Activated CD4-positive, CD25-positive, alpha-beta regulatory T cell treated with anti-CD3 and anti-CD28 coated beads, Interleukin-2, amount 50 U/mL, for 24 hours (primary cell): ENCODE measurements at places on chromosomes 2 and 18.

DNA sequence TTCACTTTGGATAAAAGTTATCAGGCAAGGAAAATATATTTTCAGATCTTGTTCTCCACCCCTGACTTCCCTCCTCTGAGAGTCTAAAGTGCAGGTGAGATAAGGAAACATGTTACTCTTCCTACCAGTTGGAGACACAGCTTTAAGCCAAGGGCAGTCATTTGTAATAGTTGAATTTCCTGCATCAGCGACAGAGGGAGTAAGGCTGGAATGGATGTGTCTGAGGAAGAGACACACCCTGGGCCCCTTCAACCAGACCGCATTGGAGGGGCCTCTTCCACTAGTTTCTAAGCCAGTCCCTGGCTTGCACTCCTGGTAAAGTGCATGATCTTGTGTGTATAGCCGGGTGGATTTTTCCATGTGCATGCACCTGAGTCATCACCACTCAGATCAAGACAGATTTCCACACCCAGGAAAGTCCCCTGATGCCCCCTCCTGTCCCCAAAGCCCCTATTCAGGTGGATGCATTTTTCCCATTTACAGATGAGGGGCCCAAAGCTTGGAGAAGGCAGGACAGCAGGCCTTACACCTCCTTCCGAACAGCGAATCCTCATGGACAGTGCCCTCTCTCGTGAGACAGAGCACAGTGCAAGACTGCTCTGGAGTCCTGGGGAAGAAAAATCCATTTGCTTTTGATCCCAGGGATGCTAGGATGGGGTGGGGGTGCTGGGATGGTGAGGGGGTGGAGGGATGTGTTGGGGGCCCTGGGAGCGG, 66.7 kb upstream of the SH3RF3 start:
- ATAC-seq: no peak

DNA sequence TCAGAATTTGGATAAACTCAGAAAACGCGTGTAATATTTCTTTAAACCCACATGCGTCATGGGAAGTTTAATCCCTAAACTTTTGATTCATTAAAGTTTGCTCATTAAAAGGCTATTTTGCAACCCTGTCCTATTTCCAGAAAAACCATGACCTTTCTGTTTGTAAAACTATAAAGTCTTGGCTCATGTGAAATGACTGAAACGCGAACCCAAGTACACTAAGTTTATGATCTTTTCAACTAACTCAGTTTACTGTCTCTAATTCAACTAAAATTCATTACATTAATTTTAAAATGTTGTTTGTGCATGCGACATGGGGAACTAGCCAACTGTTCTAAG, 3.9 kb upstream of the RPL31 start:
- no peak for ATAC-seq

GRCh38 chr2:219995991-219996765, 368.7 kb downstream of the SLC4A3 start:
- ATAC-seq: no peak

- no peak for ATAC-seq
Measured at GRCh38 chr2:43832457-43832856, 6.2 kb downstream of the ABCG5 start.

DNA sequence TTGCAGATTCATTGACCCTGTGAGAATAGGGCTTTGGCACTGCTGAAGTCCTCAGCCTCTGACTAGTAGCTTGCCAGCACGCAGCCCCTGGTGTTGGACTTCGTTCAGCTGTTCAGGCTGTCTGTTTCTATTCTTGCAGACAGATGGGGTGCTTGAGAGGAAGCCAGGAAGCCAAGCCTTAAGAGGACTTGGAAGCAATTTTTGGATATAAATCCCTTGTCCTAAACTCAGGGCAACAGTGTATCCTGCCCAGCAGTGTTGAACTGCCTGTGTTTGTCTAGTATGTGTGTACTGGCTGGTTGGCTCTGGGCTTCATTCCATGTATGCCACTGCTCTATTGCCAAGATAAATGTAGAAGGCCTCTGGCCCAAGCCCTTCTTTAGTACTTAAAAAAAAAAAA, 108.6 kb downstream of the COMMD1 start:
- ATAC-seq: no peak

- no peak for ATAC-seq
Measured at GRCh38 chr2:168114619-168115018, 132.8 kb downstream of the STK39 start.

GRCh38 chr18:54360406-54360805, 2.7 kb downstream of the C18orf54 start:
- no peak for ATAC-seq

DNA sequence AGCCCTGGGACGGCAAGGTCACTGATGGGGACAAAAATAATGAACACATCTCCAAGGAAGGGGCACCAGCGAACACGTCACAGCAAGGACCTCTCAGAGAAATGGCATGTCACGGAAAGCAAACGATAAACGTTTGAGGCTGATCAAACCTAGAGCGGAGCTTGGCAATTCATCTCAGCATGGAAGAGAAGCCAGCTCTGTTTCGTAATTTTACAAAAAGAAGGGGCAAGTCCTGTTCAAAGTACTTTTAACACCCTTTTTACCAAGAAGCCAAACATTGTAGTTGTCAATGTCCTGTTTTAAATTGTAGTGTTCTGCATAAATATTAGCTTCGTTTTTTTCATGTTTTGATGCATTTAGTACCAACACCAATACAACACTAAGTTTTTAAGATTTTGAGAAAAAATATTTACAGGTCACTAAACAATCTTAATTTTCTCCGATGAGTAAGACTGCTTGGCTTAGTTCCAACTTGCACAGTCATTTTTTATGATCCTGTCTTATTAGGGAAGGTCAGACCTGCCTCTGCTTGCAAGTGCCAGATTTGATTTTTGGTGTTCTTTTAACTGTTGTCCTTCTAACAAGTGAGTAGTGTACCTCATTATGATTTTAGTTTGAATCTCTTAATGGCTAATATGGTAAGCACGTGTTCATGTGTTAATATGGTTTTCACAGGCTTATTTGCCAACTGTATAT, 818.5 kb upstream of the SALL3 start:
- no peak for ATAC-seq

GRCh38 chr2:47119001-47119400, 36.1 kb downstream of the STPG4 start:
- ATAC-seq: no peak

GRCh38 chr2:63639344-63639743, 50.6 kb downstream of the MDH1 start:
- ATAC-seq: no peak

DNA sequence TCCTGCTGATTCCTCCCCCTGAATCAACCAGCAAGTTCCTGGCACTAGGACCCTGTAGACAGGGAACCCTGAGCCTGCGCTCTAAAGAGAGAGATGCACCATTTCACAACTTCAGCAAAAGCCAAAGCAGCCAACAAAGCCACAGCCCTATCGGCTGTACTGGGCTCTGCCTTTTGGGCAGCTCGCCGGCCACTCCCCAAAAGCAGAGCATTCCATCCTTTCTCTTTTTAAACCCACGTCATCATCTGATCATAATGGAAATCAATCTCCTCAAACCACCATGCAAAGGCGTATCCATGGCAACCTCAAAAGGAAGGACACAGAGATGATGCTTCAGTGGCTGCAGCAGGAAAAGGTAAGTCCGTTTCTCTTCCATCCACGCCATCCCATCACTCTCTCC, 5.3 kb upstream of the DCTN1 start:
- no peak for ATAC-seq

DNA sequence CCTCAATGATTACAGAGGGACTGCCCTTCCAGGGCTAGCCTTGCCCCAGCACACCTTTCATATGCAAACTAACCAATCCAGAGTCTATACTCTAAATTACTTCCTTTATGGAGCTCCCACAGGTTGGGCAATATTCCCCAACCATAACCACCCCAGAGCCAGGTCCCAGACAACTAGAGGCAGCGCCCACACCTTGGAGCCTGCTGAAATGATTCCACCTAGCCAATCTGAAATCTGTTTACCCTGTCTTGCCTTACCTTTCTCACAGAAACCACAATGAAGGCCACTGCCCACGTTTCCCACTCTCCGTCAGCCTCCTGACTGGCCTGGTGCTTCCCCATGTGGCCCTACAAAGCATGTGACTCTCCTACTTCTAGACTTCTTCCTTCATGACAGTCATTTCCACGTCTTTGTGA, 62.0 kb downstream of the REEP1 start:
- no peak for ATAC-seq

- ATAC-seq: no peak
Measured at GRCh38 chr2:15293262-15293937, 267.7 kb downstream of the NBAS start.

- ATAC-seq: no peak
Measured at GRCh38 chr2:101149241-101150192, 1.7 kb downstream of the TBC1D8 start.

GRCh38 chr2:149364839-149365238, 34.5 kb downstream of the LYPD6 start:
- ATAC-seq: no peak

GRCh38 chr2:188378371-188378950, 86.8 kb downstream of the GULP1 start:
- no peak for ATAC-seq

GRCh38 chr2:109437325-109438090, 176.3 kb downstream of the SEPTIN10 start:
- ATAC-seq: no peak

- no peak for ATAC-seq
Measured at GRCh38 chr2:63403820-63404219, 184.5 kb downstream of the WDPCP start.

GRCh38 chr2:105791229-105791628, 46.5 kb downstream of the NCK2 start:
- ATAC-seq: no peak

DNA sequence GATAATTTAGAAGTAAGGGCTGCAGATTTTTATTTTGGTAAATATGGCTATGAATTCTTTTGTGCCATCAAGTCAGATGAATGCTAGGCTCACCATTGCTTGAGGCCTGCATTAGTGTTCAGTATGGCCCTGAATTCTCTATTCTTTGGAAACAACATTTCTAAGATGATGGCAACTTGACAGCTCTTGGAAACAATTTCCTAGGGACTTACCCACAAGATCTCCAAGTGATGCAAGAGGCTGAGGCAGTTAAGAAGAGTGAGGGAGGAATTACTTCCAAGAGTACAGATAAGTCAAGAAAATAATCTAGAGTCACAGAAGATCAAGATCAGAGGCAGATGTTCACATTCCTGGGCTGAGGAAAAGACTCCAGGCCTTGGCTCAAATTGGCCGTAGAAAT, 129.1 kb downstream of the NRP2 start:
- no peak for ATAC-seq

DNA sequence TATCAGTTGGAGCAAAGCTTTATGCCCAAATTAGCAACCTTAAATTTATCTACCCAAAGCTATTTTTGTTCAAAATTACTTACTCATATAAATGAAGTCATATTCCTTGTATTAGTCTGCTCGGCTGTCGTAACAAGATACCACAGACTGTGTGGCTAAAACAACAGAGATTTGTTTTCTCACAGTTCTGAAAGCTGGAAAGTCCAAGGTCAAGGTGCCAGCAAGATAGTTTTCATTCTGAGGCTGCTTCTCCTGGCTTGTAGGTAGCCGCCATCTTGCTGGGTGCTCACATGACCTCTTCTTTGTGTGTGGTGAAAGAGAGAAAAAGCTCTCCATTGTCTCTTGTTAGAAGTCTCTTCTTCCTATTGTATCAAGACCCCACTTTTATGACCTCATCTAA, 15.7 kb upstream of the DPP10 start:
- ATAC-seq: no peak

GRCh38 chr2:137238065-137238464, 472.7 kb downstream of the THSD7B start:
- ATAC-seq: no peak

DNA sequence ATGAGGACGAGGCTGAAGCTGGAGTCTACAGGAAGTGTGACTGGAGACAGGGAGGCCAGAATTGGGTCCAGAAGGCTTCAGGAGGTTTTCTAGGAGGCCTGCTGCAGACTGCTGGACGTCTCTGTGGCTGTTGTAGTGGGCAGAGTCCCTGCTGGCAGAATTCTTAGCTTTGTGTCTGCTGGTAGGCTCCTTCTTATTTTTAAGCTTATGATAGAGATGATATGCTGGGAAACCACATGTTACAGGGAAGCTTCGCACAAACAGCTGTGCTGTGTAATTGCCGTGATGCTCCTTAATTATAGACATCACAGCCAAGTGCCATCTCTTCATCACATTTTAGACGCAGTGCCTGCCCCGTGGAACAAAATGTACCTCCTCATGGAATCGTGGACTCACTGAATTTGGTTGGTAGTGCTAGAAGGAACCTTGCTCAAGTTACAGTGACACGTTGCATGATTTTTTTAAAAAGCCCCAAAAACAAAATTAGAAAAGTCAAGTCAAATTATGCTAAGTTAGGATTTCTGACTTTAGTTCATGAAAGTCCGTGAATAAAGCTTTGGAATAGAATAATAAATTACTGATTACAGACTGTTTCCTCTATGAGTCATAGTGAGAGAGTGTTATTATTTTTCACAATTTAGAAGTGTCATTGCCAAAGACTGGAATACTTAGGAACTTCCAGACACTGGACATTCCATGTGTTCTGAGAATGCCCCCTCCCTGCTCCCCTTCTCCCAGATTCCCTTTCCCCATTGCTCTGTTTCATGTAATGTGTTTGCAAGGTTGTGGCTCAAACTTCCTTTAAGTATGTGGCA, 144.1 kb downstream of the FHOD3 start:
- ATAC-seq: no peak

DNA sequence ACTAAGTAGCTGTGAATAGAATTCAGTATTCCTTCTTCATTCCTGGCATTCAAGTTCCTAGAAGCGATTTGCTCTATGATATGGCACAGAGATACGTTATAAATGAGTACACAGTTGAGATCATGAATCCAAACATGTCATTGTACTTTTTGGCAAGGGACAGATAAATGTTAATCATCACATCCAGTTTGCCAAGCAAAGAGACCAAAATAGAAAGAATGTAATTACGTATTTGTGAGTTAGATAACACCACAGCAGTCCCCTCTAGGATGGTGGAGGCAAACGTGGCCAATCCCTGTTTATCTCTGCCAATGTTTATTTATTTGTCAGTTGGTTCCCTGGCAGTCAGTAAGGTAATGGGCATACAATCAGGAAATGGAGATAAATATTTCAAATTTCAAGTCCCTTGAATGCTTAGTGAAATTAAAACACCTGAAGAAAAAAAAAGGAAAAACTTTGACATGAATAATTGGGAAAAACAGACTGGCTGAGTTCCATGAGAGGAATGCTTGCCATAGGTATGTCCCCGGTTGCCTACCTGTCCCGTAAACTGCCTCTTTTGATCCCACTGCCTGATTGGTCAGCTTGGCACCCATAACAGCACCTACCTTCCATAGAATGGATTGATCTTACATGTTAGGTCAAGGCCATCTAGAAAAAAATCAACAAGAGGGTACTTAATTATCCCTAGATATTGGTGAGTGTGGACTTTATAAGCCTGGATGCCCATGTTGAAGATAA, 451.1 kb upstream of the NETO1 start:
- ATAC-seq: no peak

GRCh38 chr2:26327291-26328272, 18.4 kb upstream of the SELENOI start:
- ATAC-seq: no peak

GRCh38 chr18:211582-211981, 53.2 kb downstream of the USP14 start:
- ATAC-seq: no peak
